Epithelial cell of proximal tubule (primary cell): ENCODE measurements at places on chromosomes 5 and 9.

- no peak for DNase-seq
Measured at GRCh38 chr5:88826646-88827585, 56.1 kb downstream of the MEF2C start.

DNA sequence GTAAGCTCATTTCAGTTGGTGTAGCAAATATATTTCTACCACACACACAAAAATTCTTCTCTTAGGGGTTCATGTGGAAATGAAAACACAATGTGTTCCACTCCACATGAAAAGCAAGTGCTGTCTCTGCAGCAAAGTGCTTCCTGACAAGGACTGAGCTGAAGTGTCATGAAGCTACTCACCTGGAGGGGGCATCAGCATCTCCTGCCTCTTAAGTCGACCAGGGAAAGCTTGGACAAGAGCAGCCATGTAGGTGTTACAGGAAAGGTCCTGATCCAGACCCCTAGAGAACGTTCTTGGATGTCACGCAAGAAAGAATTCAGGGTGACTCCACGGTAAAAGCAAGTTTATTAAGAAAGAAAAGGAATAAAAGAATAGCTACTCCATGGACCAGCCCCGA, 62.8 kb downstream of the SV2C start:
- no peak for DNase-seq

DNA sequence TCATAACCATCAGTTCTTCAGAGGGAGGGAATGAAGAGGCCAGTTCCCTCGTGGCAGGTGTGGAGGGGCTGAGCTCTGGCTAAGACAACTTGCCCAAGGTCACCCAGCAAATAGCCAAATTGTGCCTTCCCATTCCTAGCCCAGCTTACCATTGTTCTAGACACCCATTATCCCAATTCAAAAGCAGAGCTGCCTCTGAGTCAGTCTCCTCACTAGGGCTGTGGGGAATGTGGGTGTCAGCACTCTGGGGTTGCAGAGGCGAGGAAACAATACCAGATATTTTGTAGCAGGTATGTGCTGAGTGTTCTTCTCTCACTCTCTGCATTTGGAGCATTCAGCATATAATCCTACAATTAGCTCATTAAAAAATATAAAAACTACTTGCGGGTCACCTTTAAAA, 270.8 kb downstream of the PSAT1 start:
- no peak for DNase-seq

- DNase-seq = no peak
Measured at GRCh38 chr5:149372076-149372795, 6.9 kb downstream of the IL17B start.

DNA sequence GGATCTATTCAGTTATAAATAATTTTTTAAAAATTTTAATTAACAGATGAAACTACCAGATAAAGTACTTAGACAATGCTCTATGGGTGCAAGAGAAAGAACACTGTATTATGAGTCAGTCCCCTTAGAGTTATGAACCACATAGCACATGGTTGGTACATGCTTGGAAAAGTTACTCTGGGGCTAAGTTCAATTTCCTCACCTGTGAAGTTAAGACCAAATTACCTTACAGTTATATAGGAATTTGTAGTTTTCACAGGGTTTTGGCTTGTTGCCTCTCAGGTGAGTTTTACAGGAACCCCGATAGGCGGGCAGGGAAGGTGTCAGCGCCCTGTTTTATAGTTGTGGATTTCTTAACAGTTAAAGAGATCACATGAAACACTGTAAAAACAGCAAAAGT, 1.2 kb downstream of the PANK3 start:
- no peak for DNase-seq
